ENCODE measurements at places on chromosomes 5 and 9. TPM values are rescaled to one million over a fixed set of nuclear protein-coding genes. Genes with fewer than 3 reads are reported as not detected.

SAP30L gene
- 45.5 TPM for total RNA-seq

SLC6A3 gene
- 0.08 TPM for total RNA-seq

LMX1B gene
- not detected for total RNA-seq

NXNL2 gene
- total RNA-seq: not detected

RASGRF2 gene
- 35.2 TPM for total RNA-seq

PPP6C gene
- 51.9 TPM for total RNA-seq

Measured in naive thymus-derived CD8-positive, alpha-beta T cell (primary cell).